ENCODE measurements at places on chromosomes 12 and 14.

- no peak for DNase-seq
Observed at GRCh38 chr14:104657101-104657524, 32.3 kb upstream of the INF2 start.

DNA sequence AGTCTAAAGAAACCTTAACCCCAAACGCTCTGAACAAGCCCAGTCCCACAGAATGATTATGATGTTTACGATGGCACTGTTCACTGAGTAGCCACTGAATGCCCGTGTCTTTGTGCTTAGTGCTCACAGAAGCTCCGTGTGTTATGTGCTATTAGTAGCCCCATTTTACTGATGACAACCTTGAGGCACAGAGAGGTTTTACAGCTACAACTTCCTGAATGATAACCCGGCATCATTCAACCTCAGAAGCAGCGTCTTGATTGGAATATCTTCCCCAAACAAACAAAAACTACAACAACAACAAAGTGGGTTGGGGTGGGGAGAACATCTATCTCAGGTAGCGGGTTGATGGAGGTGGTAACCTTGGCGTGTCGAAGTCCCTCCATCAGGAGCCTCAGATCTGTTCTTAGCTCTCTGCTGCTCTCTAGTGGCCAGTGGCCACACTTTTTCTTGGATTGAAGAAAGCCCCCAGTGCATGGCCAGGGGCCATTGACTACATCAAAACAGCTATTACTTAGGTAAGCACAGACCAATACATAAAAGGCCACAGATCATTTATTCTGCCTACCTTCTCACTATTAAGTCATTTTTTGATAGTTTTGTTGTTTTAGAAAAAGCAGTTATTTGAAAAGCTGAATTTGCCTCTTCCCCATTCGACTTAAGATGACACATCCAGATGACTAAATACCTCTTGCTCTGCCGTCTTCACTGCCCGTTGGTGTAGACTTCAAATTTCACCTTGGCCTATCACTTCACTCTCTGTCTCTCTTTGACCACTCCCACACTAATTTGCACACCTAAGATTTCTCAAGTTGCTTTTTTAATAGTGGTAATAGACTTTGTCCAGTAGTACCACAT, 376.9 kb downstream of the GALC start:
- DNase-seq = peak; percentile 2

DNA sequence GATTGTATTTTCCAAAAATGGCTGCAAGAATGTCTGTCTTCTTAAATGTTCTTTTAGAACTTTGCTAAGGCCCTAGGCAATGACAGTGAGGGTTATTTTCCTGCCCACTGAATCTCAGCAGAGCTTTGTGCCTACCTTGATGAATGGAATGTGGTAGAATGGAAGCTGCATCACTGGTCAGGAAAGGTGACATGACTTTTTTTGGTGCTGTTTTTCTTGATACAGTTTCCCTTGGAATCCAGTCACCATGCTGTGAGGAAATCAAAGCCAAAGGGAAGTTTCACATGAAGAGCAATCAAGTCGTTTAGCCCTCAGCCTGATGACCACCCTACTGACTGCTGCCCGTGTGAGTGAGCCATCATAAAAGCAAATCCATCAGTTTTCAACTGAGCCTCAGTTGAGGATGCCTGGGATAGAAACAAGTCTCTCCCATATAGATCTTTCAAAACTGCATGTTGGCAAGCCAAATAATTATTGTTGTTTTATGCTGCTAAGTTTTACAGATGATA, 886.0 kb upstream of the FBXO33 start:
- DNase-seq = no peak

- no peak for DNase-seq
Observed at GRCh38 chr12:47785887-47786661, 13.0 kb downstream of the SLC48A1 start.

- DNase-seq = no peak
Observed at GRCh38 chr12:58537278-58537677, 383.0 kb downstream of the LRIG3 start.

DNA sequence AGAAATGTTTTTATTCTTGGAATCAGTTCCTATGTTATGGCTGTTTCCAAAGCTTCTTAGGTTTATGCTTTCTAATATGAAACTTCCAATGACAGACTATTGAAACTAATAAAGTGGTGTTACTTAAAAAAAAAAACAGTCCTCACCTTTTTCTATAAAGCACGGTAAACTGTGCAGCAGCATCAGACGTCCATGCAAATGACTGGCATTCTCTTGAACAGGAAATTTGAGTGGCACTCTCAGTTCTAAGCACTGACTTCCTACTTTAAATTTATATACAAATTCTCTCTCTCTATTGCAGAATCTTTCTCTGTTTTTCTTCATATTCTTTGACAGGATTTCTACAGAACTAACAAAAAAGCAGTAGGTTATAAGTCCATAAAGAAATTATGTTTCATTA, 2.8 kb upstream of the RAD51AP1 start:
- DNase-seq = no peak

GRCh38 chr14:32201816-32202490, at the start of gene RNU6-7:
Gene RNU6-7 (plus strand): TSS chr14:32202045.
- DNase-seq = peak; percentile 44

GRCh38 chr14:103861413-103862392, 14.3 kb upstream of the PPP1R13B start:
- DNase-seq = no peak

GRCh38 chr14:57345106-57345505, 45.3 kb upstream of the NAA30 start:
- DNase-seq = no peak

DNA sequence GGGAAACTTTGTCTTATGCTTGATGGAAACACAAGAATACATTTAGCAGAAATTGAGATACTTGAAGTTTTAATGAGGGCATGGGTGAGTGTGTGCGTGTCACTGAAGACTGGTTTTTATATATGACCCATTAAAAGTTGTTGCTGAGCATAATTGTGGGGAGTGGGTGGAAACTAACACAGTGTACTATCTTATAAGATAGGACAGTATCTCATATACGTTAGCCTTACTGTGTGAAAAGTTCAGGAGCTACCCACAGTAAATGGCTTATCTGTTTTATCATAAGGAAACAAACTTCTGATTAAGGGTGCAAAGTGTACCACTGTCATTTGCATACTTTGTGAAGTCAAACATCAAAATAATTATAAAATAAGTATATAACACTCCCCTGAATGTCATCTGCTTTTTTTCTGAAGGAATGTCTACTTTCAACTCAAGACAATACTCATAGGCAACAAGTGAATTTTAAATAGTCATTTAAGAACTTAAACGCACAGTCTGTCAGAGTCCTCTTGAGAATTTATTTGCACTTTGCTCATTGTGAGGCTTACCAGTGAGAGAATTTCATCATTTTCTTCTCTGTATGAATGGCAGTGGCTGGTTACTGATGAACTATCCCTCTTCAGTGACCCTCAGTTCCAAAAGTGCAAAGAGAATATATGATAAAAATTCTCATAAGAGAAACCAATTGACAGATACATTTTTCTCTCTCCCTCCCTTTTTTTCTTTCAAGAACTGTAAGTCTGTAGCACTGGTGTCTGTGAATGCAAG, 4.2 kb downstream of the PDE3A start:
- DNase-seq = no peak

- no peak for DNase-seq
Observed at GRCh38 chr12:90327793-90328743, 619.4 kb upstream of the ATP2B1 start.
